ENCODE measurements at places on chromosomes 6 and 20. TPM values are rescaled to one million over a fixed set of nuclear protein-coding genes. Genes with fewer than 3 reads are reported as not detected.

Gene ECT2L
- total RNA-seq: 0.37 TPM

Gene CTAGE9
- total RNA-seq: not detected

Gene TRIM38
- total RNA-seq: 2.7 TPM

Gene CLPSL2
- total RNA-seq: not detected

Gene ADGB
- not detected for total RNA-seq

Gene DDO
- total RNA-seq: 31.5 TPM

Gene HLA-DRA
- total RNA-seq: 109 TPM

Gene EYA4
- total RNA-seq: 20.2 TPM

Gene KCNQ2
- 0.52 TPM for total RNA-seq

Gene NNAT
- 0.25 TPM for total RNA-seq

Gene ANGPT4
- 0.05 TPM for total RNA-seq

Gene NKAPL
- total RNA-seq: 6.3 TPM

Gene TENT5A
- 69.4 TPM for total RNA-seq

Gene STX11
- 7.8 TPM for total RNA-seq

Data from left ventricle myocardium superior (tissue), 1 donor.